ENCODE measurements at places on chromosomes 1 and 21. TPM values are rescaled to one million over a fixed set of nuclear protein-coding genes. Genes with fewer than 3 reads are reported as not detected.

- no peak for DNase-seq
Measured at GRCh38 chr1:3030663-3031381, 9.6 kb downstream of the ACTRT2 start.

- no peak for DNase-seq
Measured at GRCh38 chr1:84836145-84836544, 56.9 kb downstream of the LPAR3 start.

The SYTL1 gene
- 0.23 TPM for polyA plus RNA-seq

- DNase-seq = no peak
Measured at GRCh38 chr1:238619652-238620051, 728.9 kb upstream of the ZP4 start.

The CR1L gene
- not detected for polyA plus RNA-seq

DNA sequence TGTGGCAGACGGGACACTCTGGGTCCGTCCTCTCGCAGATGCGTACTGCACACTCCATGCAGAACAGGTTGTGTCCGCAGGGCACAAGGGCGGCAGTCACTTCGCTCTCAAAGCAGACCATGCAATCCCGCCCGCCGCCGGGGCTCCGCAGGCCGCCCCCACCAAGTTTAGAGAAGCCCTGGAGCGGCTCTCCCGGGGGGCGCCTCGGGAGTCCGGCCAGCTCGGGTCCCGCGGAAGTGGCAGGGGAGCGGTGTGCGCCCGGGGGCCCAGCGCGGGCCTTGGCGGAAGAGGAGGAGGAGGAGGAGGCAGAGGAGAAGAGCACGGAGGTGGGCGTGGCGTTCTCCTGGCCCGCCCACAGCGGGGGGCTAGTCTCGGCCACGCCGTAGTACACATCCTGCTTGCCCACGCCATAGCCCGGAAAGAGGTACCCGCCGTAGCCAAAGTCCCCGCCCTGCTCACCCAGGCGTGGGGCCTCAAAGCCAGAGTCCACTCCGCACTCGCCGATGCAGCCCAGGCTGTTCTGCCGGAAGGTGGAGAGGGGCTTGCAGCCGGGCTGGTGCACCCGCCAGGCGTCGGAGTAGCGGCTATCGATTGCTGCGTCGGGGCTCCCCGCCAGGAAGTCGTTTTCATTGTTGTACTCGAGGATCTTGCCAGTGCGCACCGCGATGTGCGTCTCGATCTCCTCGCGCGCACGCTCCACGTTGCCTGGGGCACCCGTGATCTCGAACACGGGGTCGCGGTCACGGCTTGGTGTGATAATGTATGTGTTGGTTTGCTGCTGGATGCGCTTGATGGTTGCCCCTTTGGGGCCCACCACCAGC lies 5.4 kb downstream of the MEX3A start:
- DNase-seq = no peak

DNA sequence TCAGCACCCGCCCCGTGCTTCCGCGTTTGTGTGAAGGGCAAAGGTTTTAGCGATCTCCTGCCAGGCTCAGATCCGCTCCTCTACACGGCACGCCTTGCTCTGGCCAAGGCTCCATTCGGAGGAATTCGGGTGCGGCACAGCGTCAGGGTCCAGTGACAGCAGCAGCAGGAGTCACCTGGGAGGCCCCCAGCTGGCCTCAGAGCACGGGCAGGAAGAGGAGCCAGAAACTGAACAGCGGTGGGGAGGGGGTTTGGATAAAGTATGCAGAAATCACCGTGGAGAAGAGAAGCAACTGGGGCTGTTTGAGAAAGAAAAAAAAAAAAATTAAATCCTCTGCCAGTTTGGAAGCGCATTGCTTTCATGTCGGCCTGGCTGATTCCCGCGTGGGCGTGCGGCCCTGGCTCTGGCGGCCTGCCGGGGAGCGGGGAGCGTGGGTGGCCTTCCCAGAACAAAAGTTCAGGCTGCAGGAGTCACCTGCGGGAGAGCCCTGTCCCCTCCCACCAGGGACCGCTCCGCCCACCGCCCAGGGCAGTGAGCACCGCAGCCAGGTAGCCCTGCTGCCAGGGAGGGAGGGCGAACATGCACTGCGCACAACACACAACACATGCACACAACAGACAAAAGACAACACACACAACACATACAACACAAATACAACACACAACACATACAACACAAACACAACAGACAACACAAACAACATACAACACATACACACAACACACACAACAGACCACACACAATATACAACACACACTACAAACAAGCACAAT lies 107.6 kb downstream of the ETS2 start:
- DNase-seq = no peak

The HSD3B2 gene
- polyA plus RNA-seq = not detected

DNA sequence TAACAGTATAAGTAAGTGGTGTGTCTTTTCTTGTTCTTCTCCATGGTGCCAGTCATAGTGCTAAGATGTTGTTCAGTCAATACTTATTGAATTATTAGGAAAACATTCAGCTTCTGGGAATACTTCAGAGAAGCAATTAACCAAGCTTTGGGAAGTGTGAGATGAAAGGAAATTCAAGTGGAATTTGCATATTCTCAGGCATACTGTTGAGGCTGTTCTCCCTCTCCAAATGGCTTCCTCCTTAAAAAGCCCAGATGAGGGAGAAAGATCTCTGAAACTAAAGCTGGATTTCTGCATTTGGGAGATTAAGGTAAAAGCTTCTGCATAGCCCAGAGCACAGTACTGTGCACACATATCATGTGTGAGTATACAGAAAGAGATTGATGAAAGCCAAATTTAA lies 73.4 kb downstream of the MACF1 start:
- DNase-seq = no peak

The RPTN gene
- polyA plus RNA-seq = not detected

DNA sequence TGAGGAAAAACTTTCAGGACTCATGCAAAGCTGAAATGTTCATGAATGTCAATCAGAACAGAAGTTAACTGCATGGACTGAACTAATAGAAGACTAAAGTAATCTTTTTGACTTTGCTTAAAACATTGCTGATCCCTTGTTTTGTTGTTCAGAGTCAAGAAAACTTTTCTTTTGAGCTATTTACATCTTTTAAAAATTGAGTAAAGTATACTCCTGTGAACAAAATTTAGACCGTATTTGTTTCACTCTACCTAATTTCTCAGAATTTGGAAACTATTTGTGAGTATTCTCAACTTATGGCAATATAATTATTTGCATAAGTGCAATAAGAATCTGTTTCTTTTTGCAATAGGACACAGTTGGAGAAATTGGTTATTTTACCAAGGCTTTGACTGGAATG lies 41.1 kb downstream of the INPP5B start:
- no peak for DNase-seq

DNA sequence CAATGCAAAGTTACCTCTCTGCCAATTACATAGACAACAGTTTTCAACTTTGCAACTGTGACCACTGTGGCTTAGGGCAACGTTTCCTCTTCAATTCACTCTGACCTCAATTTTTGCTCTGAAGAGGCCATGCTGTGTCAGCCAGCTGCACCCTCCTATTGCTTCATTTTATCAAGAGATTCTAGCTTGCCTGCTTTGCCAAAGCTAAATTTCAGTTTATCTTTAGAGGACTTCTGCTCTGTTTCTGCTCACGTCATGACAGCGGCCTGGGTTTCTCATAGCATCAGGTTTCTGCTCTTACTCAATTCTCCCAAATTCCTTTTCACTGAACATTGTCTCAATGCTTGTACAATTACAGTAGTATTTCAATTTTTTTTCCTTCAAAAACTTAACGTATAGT lies 154.6 kb downstream of the PLA2G4A start:
- no peak for DNase-seq

DNA sequence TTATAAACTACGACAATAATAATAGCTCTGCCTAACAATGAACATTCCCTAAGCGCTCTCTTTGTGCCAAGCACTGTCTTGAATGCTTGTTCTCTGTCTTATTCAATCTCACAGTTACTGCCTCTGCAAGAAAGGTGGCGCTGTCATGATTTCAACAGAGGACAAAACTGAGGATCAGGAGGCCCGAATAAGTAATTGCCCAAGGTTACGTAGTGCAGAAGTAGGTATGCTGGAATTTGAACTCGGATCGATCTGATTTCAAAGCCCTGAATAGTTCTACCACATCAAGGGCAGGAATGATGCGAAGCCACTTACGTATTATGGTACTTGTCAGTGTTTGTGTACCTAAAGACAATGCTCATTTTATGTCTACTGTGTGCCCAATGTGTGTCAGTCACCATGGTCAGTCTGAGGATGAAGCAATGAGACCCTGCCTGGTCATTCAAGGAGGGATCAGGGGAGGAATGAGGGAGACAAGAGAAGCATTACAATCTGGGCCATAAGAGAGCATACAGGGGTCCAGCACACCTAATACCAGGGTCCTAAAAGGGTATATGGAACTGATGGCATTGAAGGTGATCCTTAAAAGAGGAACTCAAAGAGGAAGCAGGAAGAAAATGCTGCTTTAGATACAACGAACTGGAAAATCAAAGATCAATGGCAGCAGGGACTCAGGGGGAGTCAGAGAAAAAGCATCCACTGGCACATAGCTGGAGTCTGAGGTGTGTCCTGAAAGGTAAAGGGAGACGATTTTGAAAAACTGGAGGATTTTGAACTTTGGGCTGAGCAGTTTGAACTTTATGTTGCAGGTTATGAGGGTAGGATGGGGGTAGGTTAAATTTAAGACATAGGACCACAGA lies 389.2 kb downstream of the PLPP3 start:
- no peak for DNase-seq

The FCGR2B gene
- polyA plus RNA-seq = not detected

GRCh38 chr1:159492575-159493323 lies 43.1 kb downstream of the OR10J5 start:
- no peak for DNase-seq

The GBP6 gene
- polyA plus RNA-seq = not detected

DNA sequence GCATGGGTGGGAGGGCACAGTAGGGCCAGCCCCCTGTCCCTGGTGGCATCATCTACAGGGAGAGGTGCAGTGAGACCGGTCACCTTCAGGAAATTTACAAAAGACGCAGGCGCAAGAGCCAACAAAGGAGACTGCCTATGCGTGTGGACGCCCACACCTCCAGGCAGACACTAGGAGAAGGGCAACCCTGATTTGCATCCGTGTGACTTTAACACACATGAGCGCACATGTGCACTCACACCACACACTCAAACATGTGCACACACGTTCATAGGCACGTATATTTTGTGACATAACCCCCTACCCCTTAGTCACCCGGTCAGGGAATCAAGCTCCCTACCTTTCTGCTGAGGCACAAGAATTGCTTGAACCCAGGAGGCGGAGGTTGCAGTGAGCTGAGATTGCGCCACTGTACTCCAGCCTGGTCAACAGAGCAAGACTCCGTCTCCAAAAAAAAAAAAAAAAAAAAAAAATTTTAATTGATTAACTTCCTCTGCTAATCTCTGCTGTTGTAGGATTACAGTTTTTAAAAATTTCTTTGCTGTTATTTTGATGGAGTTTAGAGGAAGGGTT lies 84.7 kb upstream of the SLC25A33 start:
- DNase-seq = no peak

GRCh38 chr1:1407636-1408318 lies 684 bp upstream of the MRPL20 start:
- no peak for DNase-seq

DNA sequence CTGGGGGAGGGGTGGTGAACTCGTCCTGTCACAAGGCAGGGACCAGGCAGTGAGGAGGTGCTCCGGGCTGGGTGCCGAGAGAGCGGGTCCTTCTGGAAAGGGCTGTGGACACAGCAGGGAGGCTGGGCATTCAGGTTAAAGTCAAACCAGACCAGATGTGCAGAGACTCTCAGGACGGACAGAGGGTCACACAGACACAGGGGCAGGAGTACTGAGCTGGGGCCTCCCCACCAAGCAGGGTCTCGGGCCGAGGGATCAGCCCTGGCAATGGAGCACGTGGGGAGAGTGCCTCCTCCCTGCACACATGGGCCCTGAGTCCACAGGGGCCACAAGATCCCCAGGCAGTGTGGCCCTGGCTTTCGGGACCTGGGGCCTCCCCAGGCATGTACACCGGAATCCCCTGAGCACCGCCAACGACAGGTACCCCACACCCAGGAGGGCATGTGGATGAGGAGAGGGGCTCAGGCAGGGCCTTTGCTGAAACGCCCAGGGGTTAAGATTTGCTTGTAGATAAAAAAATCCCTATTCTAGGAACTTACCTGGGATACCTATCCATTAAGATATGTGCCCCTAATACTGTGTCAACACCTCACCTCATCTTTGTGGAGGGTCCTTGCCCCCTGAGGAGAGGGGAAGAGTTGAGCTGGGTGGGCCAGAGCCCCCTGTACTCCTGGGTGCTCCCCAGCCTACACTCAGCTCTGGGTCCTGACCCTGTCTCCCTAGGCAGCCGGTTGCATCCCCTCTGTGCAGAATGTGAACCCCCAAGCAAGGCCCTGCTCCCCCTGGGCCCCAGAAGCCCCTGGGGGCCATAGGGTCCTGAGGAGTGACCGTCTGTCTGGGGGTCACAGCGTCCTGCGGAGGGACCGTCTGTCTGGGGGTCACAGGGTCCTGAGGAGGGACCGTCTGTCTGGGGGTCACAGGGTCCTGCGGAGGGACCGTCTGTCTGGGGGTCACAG lies 46.9 kb upstream of the ADARB1 start:
- no peak for DNase-seq

DNA sequence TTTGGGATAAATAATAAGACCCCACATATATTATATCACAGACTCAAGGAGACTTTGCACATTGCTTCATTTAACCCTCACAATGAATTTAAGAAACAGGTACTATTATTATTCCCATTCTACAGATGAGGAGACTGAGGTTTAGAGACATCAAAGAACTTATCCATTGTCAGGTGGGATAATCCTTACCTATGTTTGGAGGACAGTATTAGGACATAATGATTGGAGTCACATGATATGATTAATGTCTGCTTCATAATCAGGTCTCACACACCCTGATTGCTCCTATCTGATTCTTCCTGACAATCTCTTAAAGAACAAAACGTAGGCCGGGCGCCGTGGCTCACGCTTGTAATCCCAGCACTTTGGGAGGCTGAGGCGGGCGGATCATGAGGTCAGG lies 16.9 kb downstream of the IRF2BP2 start:
- DNase-seq = no peak

The TNFRSF14 gene
- polyA plus RNA-seq = 11.8 TPM

DNA sequence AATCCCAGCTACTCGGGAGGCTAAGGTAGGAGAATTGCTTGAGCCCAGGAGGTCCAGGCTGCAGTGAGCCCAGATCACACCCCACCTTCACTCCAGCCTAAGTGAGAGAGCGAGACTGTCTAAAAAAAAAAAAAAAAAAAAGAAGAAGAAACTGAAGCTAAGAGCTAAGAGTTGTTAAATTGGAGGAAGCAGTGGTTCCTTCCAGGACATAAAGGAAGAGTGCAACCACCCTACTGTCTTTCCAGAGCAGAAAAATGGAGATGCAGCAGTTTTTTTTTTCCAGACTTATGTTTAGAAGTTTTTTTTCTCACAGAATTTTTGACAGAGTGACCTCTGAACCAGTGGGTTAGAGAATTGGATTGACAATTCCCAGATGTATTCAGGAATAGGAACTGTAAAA lies 88.7 kb downstream of the HLX start:
- DNase-seq = no peak

GRCh38 chr21:15826147-15826780 lies 96.5 kb downstream of the USP25 start:
- DNase-seq = no peak

GRCh38 chr1:233664253-233664652 lies 50.3 kb downstream of the KCNK1 start:
- no peak for DNase-seq

All from BJ (cell line).